Lung (tissue), 17 donors: ENCODE measurements at places on chromosomes 13 and 19.

- DNase-seq: no peak
Measured at GRCh38 chr13:71758828-71759227, 108.2 kb downstream of the DACH1 start.

- DNase-seq: no peak
Measured at GRCh38 chr13:95535243-95535642, 17.3 kb upstream of the CLDN10 start.

- DNase-seq: no peak
Measured at GRCh38 chr19:34075661-34076091, 96.6 kb upstream of the LSM14A start.

- DNase-seq: no peak
Measured at GRCh38 chr13:112802802-112803195, 113.0 kb downstream of the ATP11A start.

DNA sequence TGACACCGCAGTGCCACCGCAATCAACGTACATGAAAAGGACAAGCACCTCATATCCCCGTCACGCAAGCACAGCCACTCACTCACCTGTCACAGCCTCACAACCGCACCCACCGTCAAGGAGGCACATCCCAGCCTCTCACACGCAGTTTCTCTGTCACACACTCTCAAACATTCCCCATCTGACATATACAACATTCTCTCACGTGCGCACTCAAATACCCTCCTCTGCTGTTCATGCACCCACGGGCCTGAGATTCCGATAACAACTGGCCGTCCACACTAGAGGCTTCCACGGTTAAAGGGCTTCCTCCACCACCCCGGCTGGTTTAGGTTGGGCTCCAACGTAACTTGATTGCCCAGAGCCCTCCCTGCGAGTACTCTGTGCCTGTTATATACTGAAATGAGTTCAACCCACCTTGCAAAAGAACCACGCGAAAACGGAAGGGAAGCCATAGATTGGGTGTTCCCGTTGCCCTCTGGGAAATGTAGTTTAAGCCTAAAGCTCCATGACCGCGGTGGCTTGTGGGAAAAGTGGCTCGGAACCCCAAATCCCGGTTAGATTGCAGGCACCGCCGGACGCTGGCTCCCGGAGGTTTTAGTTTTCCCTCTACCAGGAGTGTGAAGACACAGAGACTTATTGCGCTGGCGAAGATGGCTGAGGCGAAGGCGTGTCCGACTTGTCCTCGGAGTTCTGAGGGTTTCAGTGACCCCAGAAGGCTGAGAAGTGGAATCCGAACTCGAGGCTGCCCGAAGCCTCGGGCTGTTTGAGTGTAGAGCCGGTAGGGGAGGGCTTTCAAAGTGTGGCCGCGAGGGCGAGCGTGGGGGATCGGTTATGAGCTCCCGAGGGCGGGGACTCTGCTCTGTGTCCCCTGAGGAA is at the start of gene ZNF573:
TSS of gene ZNF573 (minus strand) at position 460 of the 879 bp plus-strand sequence. CDS start 5,857 bp downstream, outside the sequence.
- peak; percentile 96 for DNase-seq

DNA sequence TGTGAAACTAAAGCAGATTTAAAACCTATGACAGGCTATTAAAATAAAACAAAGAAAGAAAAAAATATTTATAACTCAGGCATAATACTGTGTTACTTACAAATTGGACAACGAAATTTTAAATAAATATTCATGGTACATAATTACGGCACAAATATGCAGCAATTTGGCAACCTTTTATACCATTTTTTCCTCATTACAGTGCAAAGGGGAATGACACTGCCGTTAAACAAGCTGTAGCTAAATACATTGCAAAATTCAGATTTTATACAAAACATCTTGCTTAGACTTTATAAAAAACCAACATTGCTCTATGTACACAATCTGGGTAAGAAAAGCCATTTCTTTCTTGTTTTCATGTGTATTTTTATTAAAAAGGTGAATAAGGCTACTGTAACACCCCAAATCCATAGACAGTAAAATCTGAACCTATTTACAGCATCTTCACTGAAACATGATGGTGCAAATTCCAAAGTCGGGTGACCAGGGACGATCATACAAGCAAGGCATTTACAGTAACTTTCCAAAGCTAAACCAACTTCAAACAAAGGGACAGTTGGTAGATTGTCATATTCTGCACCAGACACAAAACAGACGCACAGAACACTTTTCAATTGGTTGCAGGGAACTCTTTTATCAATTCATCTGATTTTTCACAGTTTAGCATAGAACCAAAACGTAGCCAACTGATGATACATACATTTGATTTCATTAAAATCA is 45.5 kb downstream of the EFNB2 start:
- DNase-seq: peak; percentile 85

GRCh38 chr19:21483589-21484170 is 21.7 kb upstream of the ZNF429 start:
- DNase-seq: no peak

- no peak for DNase-seq
Measured at GRCh38 chr19:13665125-13665905, 99.0 kb upstream of the MRI1 start.

- DNase-seq: no peak
Measured at GRCh38 chr13:26376430-26376829, 122.5 kb downstream of the CDK8 start.

DNA sequence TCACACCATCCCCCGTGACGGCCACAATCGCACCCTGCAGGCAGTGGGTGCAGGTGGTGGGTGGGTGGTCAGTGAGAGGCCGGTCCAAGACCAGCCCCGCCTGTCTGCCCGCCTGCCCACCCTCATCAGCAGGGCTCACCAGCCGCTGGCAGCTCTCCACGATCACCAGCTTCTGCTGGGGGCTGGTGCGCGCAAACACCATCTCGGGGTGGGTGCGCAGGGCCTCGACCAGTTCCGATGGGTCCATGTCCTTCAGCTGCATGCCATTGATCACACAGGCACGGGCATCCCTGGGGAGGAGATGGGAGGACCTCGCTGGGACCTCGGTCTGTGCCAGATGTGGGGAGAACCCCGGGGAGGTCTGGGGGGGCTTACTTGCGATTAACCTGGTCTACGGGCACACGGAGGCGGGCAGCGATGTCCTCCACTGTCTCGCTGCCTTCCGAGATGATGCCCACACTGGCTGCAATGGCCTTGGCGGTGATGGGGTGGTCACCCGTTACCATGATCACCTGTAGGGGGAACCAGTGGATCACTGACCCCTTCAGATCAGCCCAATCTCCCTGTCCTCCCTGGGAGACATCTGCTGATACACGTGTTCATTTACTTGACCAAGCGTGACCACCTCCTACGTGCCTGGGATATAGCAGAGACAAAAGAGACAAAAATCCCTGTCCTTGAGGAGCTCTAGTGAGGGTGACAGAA is 8.0 kb downstream of the ATP4A start:
- no peak for DNase-seq

DNA sequence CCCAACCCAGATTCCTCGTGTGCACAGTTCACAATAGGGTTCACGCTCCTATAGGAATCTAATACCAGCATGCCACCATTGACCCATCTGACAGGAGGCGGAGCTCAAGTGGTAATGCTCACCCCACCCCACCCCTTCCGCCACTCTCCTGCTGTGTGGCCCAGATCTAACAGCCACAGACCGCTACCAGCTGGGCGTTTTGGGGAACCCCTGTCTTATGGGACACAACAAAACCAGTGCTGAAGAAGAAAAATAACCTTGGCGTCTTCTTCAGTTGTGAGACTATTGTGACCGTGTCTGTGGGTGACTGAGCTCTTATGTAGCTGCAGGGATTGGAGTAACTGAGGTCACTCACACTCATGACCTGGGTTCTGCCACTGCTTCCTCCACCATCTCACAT is 5.2 kb upstream of the OR10H1 start:
- DNase-seq: no peak

DNA sequence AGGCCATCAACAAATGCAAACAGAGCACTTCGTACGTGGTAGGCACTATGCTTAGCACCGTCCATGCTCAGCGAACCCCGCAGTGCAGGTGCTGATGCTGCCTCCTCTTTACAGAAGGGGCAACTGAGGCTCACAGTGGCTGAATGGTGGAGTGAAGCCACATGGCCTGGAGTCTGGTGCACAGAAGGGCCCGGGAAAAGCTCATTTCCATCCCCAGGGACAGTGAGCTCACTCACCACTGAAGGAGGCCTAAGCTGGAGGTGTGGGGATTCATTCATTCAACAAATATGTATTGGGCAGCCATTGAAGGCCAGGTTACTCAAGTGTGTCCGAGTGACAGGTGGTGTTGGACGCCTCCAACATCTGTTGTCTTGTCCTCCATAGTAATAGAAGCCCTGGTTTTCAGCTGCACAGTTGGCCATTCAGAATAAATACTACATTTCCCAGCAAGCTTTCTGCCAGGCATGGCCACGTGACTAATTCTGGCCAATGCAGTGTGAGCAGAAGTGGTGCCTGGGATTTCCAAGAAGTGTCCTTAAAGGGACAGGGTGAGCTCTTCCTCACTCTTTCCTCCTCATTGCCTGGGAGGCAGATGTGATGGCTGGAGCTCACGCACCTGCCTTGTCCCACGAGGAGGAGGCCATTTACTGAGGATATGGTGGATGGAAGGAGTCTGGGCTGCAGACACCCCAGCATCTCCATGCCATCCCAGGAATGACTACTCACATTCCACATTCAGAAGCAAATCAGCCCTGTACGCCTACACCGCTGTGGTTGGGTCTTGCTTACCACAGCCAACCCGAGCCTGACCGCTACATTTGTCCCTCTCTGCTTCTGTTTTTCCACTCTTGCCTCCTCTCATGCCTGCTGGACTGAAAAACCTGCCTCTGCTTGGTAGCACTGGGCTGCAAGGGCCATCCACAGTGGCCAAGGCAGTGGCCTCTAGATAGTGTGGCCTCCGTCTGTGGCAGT is 2.3 kb upstream of the ZNRF4 start:
- DNase-seq: no peak

- peak; percentile 56 for DNase-seq
Measured at GRCh38 chr13:110433014-110433413, 125.9 kb downstream of the COL4A2 start.

- peak; percentile 74 for DNase-seq
Measured at GRCh38 chr19:35641515-35642151, at the start of gene ETV2. ETV2 (plus strand) TSS chr19:35641745; CDS start chr19:35642461, 716 bp downstream.

GRCh38 chr19:21482863-21483276 is 22.5 kb upstream of the ZNF429 start:
- DNase-seq: peak; percentile 71

- DNase-seq: no peak
Measured at GRCh38 chr13:24759197-24759596, 4.8 kb upstream of the RNF17 start.

DNA sequence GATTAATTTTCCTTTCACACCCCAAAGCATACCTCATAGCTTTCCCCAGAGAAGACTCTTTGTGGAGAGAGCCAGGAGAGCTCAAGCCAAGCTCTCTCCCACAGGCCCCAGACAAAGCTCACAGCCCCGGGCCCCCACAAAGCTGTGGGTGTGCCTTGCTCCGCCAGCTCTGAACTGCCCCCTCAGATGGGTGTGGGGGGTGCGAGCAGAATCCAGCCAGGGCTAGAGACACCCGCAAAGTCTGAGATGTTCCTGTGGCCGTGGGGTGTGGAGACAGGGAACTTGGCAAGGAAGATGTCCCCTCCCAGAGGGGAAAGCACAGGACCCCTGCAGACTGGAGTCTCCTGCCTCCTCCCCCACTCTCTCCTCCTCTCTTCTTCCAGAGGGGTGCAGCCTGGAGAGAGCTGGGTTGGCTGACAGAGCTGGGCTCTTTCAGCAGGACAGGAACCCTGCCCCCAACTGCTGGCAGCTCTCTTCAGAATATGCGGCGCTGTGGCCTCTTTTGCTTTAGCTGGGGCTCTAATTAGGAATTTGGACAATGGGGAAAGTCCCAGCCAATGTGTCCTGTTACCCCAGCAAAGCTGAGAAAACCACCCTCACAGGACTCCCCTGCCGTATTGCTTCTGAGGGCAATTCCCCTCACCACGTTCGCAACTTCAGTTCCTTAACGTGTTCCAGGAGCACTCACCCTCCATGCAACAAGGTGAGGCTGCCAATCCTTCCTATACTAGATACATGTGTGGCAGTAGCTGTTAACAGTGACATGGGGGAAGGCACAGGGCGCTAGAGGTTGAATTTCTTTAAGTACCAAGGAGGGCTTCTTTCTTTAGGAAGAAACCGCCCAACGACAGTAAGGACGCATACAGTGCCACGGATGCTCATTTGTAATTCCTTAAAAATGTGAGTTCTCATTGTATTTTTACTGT is 170.0 kb downstream of the COL4A1 start:
- peak; percentile 47 for DNase-seq

DNA sequence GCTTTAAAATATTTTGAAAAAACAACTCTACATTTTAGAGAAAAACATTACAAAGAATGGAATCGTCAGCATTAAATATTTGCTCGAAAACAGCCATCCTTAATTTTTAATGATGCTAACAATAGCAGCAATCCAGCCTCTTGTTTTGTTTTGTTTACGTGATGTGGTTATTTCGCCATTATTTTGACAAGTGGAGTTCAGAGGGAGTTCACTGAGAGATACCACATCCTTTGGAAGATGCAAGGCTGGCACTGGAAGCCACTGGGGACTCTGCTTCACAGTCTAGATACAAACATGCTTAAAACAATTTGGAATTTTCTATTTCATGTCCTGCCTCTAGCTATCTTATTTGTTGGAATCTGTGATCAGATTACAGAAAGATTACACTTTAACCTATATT is 556.3 kb downstream of the PCDH17 start:
- peak; percentile 22 for DNase-seq

- DNase-seq: peak; percentile 13
Measured at GRCh38 chr19:30865511-30865910, 483.7 kb downstream of the TSHZ3 start.

GRCh38 chr19:1162404-1163282 is 11.4 kb downstream of the SBNO2 start:
- DNase-seq: no peak

- no peak for DNase-seq
Measured at GRCh38 chr13:99277629-99278028, 19.4 kb upstream of the GPR18 start.

DNA sequence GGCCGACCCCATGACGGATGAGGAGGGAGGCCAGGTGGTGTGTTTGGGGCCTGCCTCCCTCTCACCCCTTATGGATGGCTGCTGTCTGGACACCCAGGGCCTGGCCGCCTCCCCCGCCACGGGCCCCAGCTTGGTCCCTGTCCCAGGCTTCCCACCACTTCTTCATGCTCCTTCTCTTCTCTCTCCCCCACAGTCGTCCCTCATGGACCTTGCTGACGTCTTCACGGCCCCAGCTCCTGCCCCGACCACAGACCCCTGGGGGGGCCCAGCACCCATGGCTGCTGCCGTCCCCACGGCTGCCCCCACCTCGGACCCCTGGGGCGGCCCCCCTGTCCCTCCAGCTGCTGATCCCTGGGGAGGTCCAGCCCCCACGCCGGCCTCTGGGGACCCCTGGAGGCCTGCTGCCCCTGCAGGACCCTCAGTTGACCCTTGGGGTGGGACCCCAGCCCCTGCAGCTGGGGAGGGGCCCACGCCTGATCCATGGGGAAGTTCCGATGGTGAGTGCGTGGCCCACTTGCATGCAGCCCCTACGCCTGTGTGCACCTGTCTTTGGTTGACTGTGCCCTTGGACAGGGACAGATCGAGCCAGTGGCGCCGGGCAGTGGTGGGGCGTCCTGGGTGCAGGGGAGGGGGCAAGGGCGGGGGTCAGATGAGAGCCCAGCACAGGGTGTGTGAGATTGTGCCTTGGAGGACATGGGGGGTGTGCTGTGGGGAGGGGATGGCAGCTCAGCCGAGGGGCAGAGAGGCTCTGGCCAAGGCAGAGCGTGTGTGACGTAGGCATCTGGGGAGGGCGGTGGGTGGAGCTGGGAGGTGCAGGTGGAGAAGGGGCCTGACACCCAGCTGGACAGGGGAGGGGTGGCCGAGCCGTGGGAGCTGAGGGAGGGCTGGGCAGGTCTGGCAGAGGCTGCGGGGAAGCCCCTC is 16.8 kb downstream of the EPN1 start:
- DNase-seq: no peak
